ENCODE measurements at places on chromosomes 13 and 19. TPM values are rescaled to one million over a fixed set of nuclear protein-coding genes. Genes with fewer than 3 reads are reported as not detected.
A peak's percentile ranks its signal among the peaks of the same experiment; 100 is the strongest.

GRCh38 chr13:113800576-113800926 lies 41.5 kb downstream of the TMEM255B start:
- H3K27ac ChIP-seq: no peak overlapping the region
- peaks cover 23% of the 10 kb centered on the region for H3K4me1 ChIP-seq
- no peaks in the 10 kb centered on the region for H3K36me3 ChIP-seq

DNA sequence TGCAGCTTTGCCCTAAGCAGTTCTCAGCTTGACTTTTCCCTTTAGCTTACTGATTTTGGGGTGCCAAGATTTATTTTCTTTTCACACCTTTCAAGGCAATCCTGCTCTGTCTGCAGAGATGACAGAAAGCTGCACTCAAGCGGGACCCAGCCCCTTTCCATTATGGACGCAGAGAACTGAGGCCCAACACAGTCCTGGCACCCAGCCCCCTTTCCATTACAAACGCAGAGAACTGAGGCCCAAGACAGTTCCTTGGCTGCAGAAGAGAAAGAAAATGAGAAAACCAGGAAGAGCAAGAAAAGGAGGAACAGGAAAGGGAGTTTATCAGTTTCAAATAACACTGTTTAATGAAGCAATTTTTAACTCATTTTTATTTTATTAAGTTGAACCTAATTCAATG lies 36.8 kb upstream of the ATP11A start:
- no peak overlapping the region for H3K4me3 ChIP-seq
- H3K27me3 ChIP-seq: no peaks in the 10 kb centered on the region
- H3K4me1 ChIP-seq: peaks cover 21% of the 10 kb centered on the region

- H3K36me3 ChIP-seq: no peaks in the 10 kb centered on the region
- H3K27me3 ChIP-seq: no peaks in the 10 kb centered on the region
- no peak overlapping the region for H3K4me3 ChIP-seq
- no peak for DNase-seq
- no peak overlapping the region for H3K27ac ChIP-seq
Measured at GRCh38 chr13:83162493-83162892, 719.8 kb downstream of the SLITRK1 start.

GRCh38 chr13:110757296-110757695 lies 43.8 kb downstream of the ING1 start:
- H3K4me3 ChIP-seq: no peak overlapping the region
- H3K27me3 ChIP-seq: no peaks in the 10 kb centered on the region
- H3K4me1 ChIP-seq: no peaks in the 10 kb centered on the region
- DNase-seq: no peak

- H3K4me3 ChIP-seq: no peak overlapping the region
- no peaks in the 10 kb centered on the region for H3K36me3 ChIP-seq
- H3K27me3 ChIP-seq: no peaks in the 10 kb centered on the region
- no peak overlapping the region for H3K27ac ChIP-seq
- H3K4me1 ChIP-seq: peaks cover 18% of the 10 kb centered on the region
Measured at GRCh38 chr13:28455580-28456194, 39.2 kb downstream of the FLT1 start.

DNA sequence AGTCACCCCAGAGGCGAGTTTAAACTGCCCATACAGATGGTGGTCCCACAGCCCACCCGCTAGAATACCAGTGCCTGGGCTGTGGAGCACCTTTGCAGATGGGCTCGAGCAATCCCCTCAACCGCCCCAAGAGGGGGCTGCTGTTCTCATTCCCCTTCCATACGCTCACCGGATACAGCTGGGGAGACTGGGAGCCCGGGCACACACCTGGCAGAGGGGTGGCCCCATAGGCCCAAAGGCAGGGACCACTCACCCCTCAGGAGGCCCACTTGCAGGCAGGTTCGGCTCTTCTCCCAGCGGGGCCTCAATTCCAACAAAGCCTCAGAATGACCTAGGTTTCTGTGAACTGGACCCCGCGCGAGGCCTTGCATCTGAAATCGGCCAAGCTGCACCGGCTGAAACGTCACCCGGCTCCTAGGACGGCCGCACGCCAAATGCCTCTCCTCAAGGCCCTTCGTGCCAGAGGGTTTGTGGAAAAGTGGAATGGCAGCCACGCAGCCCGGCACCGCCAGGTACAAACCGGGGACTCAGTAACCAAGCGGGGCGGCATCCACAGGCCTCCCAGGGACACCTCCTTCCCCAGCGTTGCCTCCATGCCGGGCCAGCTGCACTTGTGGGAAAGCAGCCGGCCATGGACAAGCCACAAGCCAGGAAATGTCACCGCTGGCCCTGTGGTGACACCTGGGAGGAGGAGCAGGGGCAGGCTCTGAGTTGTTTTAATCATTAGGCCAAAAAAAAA lies 18.7 kb downstream of the MLLT1 start:
- H3K27me3 ChIP-seq: no peaks in the 10 kb centered on the region
- no peak overlapping the region for H3K27ac ChIP-seq
- no peak overlapping the region for H3K4me3 ChIP-seq
- peaks cover 34% of the 10 kb centered on the region for H3K4me1 ChIP-seq
- DNase-seq: no peak

DNA sequence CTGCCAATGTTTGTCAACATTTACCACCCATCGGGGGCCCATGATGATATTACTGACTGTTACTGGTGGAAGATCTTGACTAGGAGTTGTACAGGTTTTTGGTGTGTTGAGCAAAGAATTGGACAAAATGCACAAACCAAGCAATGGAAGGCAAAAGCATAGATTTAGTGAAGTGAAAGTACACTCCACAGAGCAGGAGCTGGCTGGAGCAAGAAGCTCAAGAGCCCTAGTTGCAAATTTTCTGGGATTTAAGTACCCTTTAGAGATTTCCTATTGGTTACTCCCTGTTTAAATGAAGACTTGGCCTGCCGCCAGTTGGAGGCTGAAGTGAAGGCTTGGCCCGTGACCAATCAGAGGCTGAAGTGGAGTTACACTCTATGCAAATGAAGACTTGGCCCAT lies 128.6 kb upstream of the KL start:
- H3K4me1 ChIP-seq: peaks cover 5% of the 10 kb centered on the region
- H3K27ac ChIP-seq: no peak overlapping the region
- no peaks in the 10 kb centered on the region for H3K27me3 ChIP-seq
- no peak for DNase-seq

DNA sequence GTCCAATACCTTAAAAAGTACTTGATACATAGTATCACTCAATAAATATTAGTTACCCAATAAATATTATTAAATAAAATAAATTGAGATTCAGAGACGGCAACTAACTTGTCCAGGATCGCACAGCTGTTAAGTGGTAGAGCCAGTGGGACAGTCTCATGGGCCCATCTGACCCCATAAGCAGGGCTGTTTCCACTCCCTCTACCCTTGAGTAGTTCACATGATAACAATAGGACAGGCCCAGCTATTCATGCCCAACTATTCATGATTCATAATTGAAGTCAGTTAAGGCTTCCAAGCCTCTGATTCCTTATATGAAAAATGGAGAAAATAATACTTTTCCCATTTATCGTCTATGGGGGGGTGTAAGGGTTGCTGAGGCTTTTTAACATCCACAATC lies 78.2 kb downstream of the C13orf42 start:
- no peak overlapping the region for H3K27ac ChIP-seq
- no peaks in the 10 kb centered on the region for H3K36me3 ChIP-seq
- no peak overlapping the region for H3K4me3 ChIP-seq

DNA sequence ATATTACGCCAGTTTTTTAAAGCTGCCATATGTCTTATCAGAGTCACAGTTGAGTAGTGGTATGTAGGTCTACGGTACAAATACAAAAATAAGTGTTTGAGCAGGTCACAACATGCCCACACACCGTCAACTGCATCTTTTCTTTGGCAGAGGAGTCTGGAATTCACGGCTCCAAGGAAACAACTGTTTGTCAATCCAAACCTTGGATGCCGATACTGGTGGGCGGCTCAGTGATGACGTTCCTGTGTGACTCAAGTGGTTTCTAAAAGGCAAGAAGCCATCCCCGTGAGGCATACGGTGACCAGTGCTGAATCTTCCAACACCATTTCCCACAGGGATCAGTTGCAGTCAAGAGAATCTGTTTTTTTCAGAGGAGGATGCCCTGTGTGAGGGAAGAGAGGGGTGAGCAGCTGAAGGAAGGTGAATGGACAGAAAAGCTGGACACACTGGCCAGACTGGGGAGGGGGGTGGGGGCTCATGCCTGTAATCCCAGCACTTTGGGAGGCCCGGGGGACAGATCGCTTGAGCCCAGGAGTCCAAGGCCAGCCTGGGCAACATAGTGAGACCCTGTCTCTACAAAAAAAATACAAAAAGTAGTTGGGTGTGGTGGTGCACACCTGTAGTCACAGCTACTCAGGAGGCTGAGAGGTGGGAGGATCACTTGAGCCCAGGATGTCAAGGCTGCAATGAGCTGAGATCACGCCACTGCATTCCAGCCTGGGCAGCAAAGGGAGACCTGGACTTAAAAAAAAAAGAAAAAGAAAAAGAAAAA lies 22.8 kb upstream of the CEBPG start:
- H3K27me3 ChIP-seq: no peaks in the 10 kb centered on the region
- H3K4me3 ChIP-seq: no peak overlapping the region
- H3K4me1 ChIP-seq: no peaks in the 10 kb centered on the region
- H3K27ac ChIP-seq: no peak overlapping the region
- DNase-seq: no peak

GRCh38 chr13:36847606-36848005 lies 28.6 kb downstream of the RFXAP start:
- no peaks in the 10 kb centered on the region for H3K4me1 ChIP-seq
- no peak overlapping the region for H3K4me3 ChIP-seq
- no peaks in the 10 kb centered on the region for H3K36me3 ChIP-seq
- no peaks in the 10 kb centered on the region for H3K27me3 ChIP-seq
- no peak overlapping the region for H3K27ac ChIP-seq
- DNase-seq: no peak

- H3K4me3 ChIP-seq: no peak overlapping the region
- no peak for DNase-seq
- no peaks in the 10 kb centered on the region for H3K27me3 ChIP-seq
- peaks cover 5% of the 10 kb centered on the region for H3K36me3 ChIP-seq
- no peak overlapping the region for H3K27ac ChIP-seq
- H3K4me1 ChIP-seq: peaks cover 11% of the 10 kb centered on the region
Measured at GRCh38 chr19:43519436-43520088, 7.4 kb downstream of the ETHE1 start.

DNA sequence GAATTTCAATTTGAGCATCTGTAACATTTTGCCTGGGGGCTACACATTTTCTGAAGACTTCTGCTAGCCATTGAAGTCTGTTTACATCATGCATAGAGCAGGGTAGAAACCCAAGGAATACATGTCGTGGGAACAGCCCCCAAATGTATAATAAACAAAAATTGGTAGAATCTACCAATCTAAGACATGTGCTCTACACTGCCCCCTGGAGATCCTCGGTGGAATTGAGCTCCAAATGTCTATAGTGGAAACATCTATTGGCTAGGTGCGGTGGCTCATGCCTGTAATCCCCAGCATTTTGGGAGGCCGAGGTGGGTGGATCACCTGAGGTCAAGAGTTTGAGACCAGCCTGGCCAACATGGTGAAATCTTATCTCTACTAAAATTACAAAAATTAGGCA lies 57.3 kb downstream of the MBD3L2B start:
- H3K27me3 ChIP-seq: no peaks in the 10 kb centered on the region
- H3K36me3 ChIP-seq: no peaks in the 10 kb centered on the region
- H3K27ac ChIP-seq: no peak overlapping the region
- H3K4me3 ChIP-seq: no peak overlapping the region

DNA sequence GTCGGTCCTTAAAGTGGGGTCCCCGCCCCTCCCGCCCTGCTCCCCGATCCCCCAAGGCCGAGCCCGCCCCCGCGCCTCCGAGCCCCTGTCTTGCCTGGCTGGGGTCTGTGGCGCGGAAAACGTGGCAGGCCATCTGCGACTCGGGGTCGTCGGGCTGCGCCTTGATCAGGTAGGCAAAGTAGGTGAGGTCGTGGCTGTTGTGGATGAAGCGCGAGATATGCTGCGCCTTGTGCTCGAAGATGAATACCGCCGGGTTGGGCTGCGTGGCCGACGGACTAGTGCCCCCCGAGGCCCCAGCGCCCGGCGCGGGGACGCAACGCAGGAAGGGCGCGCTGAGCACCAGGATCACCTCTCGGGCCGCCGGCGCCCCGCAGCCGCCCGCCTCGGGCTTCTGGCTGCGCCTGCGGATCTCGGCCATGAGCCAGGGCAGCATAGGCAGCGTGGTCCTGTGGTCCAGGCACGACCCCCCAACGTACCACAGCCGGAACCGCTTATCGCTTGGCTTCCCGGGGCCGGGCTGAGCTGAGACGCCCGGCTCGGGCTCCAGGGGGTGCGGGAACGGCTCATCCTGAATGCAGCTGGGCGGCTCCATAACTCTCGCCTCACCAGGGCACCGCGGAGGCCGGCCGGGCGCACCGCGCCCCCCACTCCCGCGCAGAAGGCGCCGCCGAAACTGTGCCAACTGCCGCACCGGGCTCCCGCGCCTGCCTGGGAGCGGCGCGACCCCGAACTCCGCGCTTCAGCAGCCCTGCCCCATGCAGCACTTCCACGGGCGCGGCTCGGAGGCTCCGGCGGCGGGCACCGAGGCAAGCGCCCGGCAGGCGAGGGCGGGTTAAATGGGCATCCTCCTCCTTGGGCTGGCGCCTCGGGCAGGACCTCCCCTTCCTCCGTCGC lies 546 bp downstream of the TBC1D4 start:
- H3K27ac ChIP-seq: peak overlapping the region; percentile 72
- H3K4me3 ChIP-seq: peak overlapping the region; percentile 77
- peaks cover 23% of the 10 kb centered on the region for H3K4me1 ChIP-seq
- H3K27me3 ChIP-seq: no peaks in the 10 kb centered on the region

DNA sequence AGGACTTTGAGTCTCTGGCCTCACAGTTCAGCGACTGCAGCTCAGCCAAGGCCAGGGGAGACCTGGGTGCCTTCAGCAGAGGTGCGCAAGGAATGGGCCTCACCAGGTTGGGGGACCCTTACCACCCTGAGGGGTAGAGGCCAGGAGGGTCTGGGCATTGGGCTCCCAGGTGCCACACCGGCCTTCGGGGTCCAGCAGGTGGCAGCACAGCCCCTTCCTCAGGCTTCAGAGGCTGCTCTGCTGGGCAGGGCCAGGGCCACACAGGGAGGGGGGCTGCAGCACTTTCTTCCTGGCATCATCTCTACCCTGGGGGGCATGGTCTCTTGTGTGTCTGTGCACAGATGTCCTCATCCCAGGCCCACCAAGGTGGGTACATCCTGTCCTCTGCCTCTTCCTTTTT lies 12.9 kb downstream of the PIN1 start:
- peaks cover 28% of the 10 kb centered on the region for H3K36me3 ChIP-seq
- peaks cover 19% of the 10 kb centered on the region for H3K4me1 ChIP-seq
- no peaks in the 10 kb centered on the region for H3K27me3 ChIP-seq
- H3K27ac ChIP-seq: no peak overlapping the region
- no peak for DNase-seq
- no peak overlapping the region for H3K4me3 ChIP-seq

GRCh38 chr19:2038284-2039088 lies 12.6 kb downstream of the MKNK2 start:
- peaks cover 45% of the 10 kb centered on the region for H3K4me1 ChIP-seq
- no peaks in the 10 kb centered on the region for H3K27me3 ChIP-seq
- H3K27ac ChIP-seq: no peak overlapping the region
- no peak for DNase-seq
- H3K4me3 ChIP-seq: no peak overlapping the region
- no peaks in the 10 kb centered on the region for H3K36me3 ChIP-seq

GRCh38 chr13:19587635-19588300 lies 26.4 kb upstream of the TPTE2 start:
- no peaks in the 10 kb centered on the region for H3K36me3 ChIP-seq
- DNase-seq: no peak
- no peaks in the 10 kb centered on the region for H3K27me3 ChIP-seq

The ZNF681 gene
- total RNA-seq: 1.7 TPM

The FXYD3 gene
- 788 TPM for total RNA-seq

The OR7C1 gene
- total RNA-seq: 0.74 TPM

The FXYD7 gene
- 3.4 TPM for total RNA-seq
